AG10803 (cell line): ENCODE measurements at places on chromosomes 7 and 10.

- peak; percentile 98 for DNase-seq
Observed at GRCh38 chr10:102776779-102777456, 33.2 kb downstream of the WBP1L start.

- DNase-seq = no peak
Observed at GRCh38 chr10:122149561-122150505, 121.3 kb upstream of the BTBD16 start.

- DNase-seq = peak; percentile 11
Observed at GRCh38 chr7:11831736-11832495, at the start of gene THSD7A. Gene THSD7A, minus strand, starts transcription at chr7:11832198. Its CDS starts 252 bp downstream, at chr7:11831946.

DNA sequence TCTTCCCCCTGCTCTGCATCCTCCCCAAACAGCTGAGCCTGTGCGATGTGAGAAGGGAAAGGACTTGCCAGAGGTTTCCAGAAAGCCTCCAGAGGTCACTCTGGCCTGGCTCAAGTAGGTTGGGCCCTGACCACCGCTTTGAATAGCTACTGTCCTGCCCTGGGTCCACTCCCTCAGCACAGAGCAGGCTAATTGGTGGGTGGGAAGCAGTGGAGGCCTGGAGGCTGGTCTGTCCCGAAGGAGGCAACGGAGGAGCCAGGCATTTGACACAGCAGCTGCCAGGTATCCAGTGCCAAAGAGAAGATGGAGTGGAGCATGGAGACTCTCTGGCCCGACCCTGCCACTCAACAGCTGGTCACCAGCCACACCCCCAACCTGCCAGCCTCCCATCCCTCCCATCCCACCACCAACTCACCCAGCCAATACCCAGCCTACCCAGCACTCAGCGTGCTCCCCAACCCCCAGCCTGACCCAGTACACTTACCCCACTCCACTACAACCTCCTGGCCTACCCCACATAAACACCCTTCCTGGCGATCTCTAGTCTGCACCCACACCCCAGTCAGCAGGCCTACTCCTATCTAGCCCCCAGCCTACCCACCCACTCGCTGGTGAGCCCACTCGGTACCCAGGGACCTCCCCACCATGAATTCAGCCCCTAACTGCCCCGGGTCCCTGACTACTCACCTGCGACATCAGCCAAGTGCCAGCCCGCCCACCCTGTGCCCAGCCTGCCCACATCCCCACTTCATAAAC is 64.6 kb upstream of the COL13A1 start:
- DNase-seq = no peak

- DNase-seq = no peak
Observed at GRCh38 chr7:157926107-157926506, 589.3 kb downstream of the DNAJB6 start.

GRCh38 chr7:22581099-22581498 is 81.1 kb upstream of the STEAP1B start:
- DNase-seq = no peak

DNA sequence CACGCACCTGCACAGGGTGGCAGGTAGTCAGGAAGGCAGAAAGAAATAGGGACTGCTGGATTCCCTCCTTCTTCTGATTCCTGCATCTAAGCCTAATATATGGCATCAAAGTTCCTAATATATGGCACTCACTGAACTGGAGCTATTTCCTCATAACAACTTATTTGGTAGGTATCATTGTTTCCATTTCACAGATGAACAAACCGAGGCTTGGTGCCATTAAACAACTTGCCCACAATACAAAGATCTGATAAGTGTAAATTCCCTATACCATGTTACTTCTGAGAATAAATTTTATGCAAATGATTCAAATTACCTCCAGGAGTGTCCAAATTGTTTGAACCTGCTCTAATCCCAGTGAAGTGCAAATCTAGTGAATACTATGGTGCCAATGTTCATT is 2.1 kb upstream of the FAM171A1 start:
- DNase-seq = no peak
